Lower leg skin (tissue), 4 donors: ENCODE measurements at places on chromosomes 5 and 9.
A peak's percentile ranks its signal among the peaks of the same experiment; 100 is the strongest.

GRCh38 chr5:67807439-67807888 is 408.1 kb upstream of the PIK3R1 start:
- DNase-seq = no peak

GRCh38 chr5:149572170-149572569 is 9.1 kb upstream of the ARHGEF37 start:
- no peak for DNase-seq

GRCh38 chr5:6830643-6831239 is 117.5 kb downstream of the TENT4A start:
- DNase-seq = no peak

GRCh38 chr9:7342229-7342628 is 457.3 kb downstream of the DMAC1 start:
- no peak for DNase-seq

- DNase-seq = no peak
Measured at GRCh38 chr9:120846251-120846889, 3.6 kb upstream of the PSMD5 start.

DNA sequence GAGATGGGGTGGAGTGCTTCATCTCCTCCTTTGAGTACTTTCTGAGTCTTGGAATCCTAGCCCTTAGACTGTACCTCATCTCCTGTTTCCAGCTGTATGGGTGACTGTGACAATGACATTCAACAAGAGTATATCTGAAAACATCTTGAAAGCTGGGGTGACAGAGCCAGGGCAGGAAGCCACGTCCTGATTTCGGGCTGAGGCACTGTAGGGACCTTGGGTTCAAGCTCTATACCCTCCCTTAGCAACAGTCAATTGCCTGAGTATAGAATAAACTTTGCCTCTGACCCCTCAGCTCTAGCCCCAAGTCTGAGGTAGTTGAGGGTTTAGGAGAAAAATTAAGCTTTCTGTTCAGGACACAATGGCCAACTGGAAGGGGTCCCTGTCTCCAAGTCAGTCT is 6.3 kb downstream of the FOXE1 start:
- no peak for DNase-seq

DNA sequence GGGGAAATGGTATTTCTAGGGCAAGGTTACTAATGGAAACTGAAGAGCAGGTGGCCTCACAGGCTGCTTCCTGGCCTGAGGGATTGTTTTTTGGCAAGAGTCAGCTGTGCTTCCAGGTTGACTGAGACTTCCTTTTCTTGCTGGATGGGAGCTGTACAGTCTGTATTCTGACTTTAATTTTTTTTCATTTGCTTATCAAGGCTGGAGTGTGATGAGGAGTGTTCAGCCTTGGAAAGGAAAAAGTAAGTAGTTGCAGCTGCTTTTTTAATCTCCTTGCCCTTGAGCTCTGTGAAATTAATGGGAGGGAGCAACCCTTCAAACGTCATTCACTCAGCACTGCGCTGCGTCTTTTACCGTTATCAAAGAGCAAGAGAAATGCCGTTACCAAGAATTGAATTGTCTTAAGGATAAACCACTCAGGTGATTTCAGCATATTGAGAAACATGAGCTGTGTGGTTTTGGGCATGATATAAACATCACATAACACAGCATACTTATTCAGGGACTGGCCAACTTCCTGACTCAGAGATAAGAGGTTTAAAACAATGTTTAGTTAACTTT is 47.6 kb downstream of the AQP7 start:
- DNase-seq = no peak

DNA sequence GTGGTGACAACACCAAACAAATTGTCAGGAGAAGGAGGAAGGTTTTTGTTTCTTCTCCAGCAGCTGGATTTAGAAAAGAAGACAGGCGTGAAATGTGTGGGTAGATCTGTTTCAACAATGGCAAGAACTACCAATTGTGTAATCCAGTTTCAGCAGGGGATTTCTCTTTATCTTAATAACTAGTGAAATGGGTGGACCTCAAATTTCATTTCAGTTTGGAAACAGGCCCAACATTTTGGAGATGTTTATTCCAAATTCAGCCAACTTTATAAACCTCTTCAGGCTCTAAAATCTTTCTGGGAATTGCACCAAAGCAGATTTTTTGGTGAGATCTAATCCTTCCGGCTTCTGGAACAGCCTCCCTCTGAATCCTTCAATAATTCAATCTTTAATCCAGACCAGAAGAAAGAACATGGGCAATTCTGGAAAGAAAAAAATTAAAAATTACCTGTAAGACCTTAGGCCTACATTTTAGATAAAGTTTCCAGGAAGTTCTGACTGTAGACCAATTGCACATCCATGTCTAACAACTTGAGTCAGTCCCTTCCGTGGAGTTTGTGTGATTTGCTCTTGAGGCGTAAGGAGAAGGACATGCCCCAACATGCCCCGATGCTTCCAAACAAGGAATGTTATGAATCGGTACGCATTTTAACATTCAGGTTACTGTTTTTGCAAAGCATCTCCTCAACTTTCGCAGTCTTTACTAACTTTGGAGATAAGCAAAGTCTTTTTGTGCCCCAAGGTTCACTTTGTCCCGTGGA is 423.6 kb downstream of the IRX1 start:
- no peak for DNase-seq

- no peak for DNase-seq
Measured at GRCh38 chr9:131291795-131292315, 2.3 kb downstream of the PLPP7 start.

DNA sequence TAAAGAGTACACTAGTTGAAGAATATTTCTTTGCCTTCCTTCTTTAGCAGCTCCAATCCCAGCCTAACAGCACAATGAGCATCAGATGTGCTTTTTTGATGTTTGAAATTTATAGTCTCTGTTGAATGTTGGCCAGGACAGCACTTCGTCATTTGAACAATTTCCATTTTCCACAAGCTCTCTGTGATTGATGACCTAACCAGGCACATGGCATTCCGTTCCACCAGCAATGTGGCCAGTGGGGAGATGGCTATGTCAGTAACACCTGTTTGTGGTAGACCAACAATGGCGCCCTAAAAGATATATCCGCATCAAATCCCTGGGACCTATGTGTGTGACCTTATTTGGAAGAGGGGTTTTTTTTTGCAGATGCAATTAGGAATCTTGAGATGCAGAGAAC is 66.8 kb downstream of the PALM2AKAP2 start:
- DNase-seq = no peak

DNA sequence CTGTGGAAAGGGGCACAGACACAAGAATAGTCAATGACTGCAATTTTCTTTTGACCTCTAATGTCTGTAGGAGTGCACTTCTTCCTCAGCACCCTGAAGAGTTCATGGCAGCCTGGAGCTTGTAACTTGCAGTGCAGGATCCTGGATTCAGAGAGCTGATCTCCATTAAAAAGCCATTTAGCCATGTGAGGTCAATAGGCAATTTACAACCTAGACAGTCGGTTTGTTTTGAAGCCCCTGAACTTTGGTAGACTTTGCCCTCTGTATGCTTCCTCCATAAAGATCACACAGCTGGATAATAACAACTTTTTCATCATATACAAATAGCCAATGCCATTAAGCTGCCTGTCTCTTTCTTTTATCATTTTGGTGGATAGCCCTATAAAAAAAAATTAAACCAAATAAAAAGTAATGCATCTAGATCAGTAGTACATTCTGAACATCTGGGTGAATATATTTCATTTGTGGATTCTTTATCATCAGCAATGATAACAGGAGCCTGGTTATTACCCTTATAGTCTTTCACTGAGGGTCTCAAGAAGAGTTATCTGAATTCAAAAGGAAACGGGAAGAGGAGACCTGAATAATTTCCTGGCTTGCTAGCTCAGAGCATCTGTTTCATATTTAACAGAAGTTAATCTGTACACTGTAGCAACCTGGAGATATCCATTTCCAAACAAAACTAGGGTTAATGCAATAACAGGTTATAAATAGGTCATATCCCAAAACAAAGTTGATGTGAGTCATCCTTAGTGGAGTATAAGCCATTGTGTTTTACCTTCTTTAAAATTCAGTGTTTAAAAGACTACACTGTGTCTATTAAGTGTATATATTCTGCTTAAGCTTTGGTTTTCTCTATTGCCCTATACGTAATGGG is 193.8 kb upstream of the ACTBL2 start:
- no peak for DNase-seq

- no peak for DNase-seq
Measured at GRCh38 chr9:89797937-89798455, 193.2 kb downstream of the GADD45G start.

DNA sequence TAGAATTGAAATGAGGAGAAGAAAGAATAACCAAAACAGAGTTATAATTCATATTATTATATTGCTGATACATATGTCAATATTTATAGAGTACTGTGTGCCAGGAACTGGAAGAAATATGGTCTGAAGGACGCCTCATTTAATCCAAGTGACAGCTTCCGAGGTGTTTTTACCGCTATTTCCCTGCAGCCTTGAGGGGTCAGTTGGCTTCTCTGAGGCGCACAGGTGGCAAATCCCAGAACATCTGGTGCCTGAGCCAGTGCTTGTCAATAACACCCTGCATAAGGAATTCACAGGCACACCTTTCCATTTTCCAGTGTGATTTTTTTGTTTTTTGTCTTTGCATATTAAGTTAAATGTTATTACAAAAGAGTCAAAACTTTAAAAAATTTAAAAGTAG is 43.3 kb upstream of the CTSL start:
- DNase-seq = peak; percentile 10

DNA sequence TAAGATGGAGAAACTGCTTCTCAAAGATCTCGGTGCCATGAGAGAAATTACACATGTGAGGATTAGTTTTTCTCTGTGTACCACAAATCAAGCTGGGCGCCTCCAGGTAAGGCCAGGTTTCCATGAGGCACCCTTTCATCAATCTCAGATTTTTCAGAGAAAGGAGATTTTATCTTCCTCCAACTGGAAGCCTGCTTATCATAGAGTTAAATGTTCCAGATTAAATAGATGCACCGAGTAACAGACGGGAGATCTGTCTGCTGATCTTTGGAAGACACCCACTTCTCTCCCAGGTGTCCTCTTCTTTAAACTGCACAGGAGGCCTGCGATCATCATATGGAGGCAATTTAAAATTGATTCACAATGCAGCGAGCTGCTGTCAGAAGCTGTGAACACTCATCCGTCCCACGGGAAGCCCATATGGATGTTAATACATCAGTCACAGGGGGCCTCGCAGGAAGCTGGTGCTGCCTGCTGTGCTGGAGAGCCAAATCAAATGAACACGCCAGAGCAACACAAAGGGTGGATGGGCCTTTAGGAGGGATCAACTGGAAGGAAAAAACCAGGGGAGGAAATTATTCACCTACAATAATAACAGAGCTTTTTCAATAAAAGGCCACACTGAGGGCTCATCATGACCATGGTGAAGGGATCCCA is 93.3 kb downstream of the TLE1 start:
- DNase-seq = no peak

DNA sequence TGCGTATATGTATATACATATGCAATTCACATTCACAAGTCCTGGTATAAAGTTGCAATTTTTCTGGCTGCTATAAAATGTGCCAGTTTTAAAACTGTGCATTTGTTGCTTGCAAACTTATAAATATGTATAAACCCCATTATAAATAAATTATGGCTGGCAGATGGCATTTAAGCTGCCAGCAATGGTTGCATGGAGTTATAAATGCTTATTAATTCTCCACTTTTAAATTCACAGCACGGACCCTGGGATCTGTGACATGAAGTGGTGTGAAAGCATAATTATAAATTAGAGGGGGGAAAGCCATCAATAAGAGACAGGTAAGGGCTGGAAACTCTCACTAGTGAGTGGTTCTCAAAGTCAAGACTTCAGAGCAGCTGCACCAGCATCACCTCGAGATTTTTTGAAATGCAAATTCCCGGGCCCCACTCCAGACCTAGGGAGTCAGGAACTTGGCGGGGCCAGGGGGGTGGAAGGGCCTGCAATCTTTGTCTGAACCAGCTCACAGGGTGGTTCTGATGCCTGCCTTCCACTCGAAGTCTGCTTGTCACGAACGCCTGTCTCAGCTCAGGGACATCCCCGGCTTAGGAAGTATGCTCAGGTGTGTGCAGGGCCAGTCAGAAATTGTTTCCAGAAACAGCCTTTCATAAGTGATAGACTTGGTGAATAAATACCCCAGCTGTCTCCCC is 16.9 kb downstream of the S1PR3 start:
- peak; percentile 80 for DNase-seq

DNA sequence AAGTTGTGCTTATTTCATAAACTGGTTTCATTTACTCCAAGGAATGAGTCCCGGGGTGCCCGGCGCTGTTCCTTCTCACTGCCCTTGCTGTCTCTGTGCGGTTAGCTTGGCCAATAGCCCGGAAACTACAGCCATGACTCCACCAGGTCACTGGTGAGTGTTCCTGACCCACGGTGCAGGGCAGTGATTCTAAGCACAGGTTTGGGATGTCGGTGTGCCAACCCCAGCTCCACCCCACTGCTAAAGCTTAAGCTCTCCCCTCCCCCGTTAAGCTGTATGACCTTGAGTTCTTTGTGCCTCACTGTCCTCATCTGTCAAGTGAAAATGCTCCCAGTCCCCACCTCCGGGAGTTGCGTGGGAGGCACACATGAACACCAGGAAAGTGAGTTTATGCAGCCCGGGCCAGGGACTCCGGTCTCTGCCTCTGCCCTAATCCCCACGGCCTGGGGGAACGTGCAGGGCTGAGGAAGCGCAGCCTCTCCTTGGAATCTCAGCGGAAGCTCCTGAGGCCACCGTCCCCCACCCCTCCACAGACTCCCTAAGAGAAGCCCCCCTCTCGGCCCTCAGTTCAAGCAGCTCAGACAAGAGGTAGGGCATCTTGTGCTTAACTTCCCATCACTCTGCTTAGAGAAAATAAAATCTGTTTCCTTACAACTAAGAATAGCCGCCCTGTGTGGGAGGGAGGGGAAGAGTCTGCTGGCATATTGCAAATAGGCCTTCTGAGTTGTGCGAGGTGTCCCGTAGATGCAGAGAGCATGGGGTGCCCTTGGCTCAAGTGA is 92.0 kb upstream of the RAI14 start:
- DNase-seq = no peak

GRCh38 chr9:117926031-117926658 is 221.9 kb downstream of the TLR4 start:
- DNase-seq = no peak

DNA sequence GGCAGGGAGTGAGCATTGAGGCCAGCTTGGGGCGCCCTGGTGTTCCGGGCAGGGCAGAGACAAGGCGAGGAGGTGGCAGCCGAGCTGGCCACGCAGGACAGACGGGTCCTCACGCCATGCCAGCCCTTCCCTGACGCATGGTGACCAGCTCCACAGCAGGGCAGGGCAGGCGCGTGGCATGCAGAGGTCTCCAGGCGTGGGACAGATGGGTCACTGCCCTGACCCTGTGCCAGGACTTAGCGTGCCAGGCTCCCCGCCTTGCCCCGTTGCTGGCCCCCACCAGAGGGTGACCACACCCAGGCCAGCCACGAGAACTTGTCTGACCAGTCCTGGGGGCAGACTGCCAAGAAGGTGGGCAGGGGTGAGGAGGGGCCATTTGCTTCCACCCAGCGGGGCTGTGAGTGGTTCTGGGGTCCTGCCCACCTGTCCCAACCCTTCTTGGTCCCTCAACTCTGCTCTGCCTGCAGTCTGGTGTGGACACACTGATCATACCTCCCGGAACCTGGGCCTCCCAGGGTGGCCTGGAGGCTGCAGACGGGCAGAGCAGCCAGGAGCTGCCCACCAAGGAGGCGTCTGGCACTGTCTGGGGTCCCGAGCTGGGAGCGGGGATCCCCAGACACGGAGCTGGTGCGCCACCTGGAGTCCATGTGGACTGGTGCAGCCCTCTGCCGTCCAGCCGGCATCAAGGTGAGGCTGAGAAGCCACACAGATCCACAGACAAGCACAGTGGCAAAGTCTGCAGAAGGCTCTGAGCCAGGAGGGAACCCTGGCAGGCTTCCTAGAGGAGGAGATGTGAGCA is at the start of gene RNF224:
RNF224 (plus strand) TSS at position 449 of the 799 bp plus-strand sequence. CDS start 834 bp downstream, outside the sequence.
- peak; percentile 62 for DNase-seq
